ENCODE measurements at places on chromosomes 16 and 17.

- no peak for DNase-seq
Observed at GRCh38 chr16:23448392-23448791, 4.6 kb downstream of the COG7 start.

DNA sequence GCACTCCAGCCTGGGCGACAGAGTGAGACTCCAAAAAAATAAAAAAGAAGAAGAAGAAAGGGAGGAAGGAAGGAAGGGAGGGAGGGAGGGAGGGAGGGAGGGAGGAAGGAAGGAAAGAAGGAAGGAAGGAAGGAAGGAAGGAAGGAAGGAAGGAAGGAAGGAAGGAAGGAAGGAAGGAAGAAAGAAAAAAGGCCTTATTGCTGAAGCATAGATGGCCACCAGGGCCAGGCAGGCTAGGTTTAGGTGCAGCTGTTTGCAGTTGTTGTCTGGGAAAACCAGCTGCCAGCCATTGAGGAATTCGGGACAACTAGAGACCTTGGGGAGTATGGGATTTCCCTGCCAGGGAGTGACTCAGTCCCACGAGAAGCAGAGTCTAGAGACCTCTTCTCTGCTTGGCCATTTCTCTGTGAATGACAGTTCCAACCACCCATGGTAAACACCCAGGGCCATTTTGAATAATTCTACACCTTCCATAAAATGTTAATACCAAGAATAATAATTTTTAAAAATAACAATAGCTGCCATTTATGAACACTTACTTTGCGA, 31.0 kb downstream of the SCNN1B start:
- no peak for DNase-seq

DNA sequence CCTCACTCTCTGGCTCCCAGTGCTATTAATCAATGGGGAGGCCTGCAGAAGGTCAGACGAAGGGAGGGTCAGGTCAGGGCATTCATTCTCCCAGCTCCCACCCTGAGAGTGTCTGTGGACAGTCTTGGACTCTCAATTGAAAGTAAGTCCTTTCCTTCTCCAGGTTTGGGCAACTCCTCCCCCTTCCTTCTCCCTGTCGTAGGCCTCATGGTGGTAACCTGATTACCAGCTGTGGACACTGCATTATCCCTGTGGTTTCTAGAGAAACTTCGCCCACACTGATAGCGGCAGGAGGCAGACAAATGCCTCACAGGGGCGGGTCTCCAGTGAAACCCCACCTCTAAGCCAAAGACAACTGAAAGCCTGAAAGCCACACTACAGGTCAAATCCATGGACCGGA, 57.7 kb upstream of the SLC25A19 start:
- no peak for DNase-seq

GRCh38 chr17:40291281-40291664, 3.6 kb downstream of the CDC6 start:
- DNase-seq = no peak

DNA sequence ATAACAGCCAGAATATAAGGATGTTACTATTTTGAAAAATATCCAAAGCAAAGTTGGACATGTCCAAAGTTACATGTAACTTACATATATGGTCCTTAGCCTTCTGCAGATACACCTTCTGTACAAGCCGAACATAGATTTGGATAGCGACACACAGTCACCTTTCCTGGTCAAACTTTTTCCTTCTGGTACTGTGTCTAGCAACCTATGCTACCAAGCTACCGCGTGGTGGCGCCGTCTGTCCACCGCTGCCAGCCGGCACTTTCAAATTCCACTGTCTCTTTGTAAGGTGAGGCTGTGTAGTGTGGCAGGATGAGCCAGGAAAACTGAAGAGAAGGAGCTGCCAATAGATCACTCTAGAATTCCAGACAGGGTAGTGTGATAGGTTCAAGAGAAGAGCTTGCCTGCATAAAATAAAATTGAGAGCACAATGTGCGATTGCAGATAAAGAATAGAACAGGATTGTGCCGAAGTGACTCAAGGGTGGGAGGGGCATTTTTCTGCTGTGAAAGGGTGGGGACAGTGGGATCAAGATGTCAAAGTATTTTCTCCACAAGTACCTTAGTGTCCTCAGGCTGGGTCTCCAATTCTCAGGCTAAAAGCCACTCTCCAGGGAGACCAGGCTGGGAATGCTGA, 366.9 kb downstream of the SLC39A11 start:
- peak; percentile 35 for DNase-seq

- DNase-seq = no peak
Observed at GRCh38 chr17:34485999-34486398, 93.4 kb upstream of the TMEM132E start.

DNA sequence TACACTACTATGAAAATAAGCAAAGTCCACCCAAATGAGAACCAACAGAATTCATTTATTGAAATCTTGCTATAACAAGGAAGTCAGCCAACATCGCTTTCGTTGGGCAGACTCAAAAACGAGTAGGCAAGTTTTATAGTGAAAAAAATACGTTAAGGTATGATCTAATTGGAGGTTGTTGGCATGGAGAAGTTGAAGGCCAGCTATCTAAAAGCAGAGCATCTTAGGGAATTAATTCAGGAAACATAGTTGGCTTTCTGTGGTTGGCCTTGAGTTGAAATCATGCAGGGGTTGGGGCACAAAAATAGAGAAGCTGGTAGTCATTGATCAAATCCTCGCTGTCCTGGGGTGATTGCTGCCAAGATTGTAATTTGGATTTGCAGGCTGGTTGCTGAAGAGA, 118.3 kb downstream of the PPM1E start:
- DNase-seq = no peak

DNA sequence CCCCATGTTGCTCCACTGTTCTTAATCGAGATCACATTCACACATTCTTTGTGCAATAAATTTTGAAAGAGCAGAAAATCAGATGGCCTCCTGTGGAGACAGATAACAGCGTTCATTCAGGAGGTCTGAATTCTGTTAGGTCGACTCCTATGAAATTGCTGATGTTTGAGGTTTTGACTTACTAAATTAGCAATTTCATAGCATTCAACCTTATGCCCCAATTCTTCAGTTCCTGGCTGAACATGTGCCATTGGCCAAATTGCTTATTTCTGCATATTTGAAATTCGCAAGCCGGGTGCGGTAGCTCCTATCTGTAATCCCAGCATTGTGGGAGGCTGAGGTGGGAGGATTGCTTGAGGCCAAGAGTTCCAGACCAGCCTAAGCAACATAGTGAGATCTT, 22.1 kb upstream of the C16orf74 start:
- no peak for DNase-seq
